ENCODE measurements at places on chromosomes 2 and 18.

DNA sequence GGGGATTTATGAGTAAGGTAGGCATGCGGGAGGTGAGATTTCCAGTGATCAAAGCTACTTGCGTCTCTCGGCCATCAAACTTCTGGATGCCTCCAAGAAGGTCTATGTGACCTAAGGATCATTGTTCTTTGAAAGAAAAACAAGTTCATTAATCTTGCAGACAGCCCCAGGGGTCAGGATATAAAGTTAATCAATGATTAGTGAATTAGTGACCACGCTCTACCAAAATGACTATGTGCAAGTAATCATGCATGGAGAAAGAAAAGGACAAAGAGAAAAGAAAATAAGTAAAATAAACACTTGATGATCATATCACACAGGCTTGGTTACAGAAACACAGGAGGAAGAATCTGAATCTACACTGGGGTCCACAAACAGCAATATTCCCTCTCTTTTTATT, 42.5 kb upstream of the BCL11A start:
- H3K27ac ChIP-seq = no peak overlapping the region
- no peaks in the 10 kb centered on the region for H3K27me3 ChIP-seq
- peaks cover under 1% of the 10 kb centered on the region for H3K4me1 ChIP-seq
- DNase-seq = no peak

GRCh38 chr2:5959836-5960820, 267.9 kb downstream of the SOX11 start:
- no peak overlapping the region for H3K4me3 ChIP-seq
- H3K4me1 ChIP-seq = no peaks in the 10 kb centered on the region
- no peaks in the 10 kb centered on the region for H3K36me3 ChIP-seq
- no peaks in the 10 kb centered on the region for H3K27me3 ChIP-seq

DNA sequence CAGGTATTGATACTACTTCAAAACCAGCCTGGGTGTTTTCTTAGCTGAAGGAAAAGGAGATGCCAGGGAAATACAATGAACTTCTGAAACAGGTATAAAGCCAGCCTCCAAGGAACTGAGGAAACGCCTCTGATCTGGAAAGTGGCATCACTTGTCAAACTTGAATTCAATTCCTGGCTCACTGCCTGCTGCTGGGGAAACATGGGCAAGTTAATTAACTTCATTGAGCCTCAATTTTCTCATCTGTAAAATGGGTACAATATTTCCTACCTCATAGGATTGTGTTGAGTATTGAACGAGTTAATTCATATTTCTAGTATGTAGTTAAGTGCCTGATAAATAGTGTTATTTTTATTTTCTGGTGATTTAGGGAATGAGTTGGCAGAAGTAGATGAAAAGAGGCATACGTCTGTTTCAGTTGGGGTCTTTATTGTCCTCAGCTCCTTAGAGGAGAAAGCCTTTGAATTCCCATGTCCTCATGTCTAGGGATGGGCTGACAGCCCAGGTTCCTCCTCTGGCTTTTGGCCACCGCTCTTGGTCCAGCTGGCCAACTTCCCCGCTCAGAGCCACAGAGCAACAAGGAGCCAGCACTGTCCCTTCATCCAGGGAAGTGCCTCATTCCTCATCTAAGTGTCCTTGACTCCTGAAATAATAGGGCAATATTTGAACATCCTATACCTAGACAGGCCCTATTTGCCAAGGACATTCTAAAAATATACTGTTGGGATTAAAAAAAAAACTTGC, 210.5 kb upstream of the GATA6 start:
- no peak overlapping the region for H3K4me3 ChIP-seq
- no peak overlapping the region for H3K27ac ChIP-seq
- H3K36me3 ChIP-seq = no peaks in the 10 kb centered on the region
- peaks cover 5% of the 10 kb centered on the region for H3K27me3 ChIP-seq

DNA sequence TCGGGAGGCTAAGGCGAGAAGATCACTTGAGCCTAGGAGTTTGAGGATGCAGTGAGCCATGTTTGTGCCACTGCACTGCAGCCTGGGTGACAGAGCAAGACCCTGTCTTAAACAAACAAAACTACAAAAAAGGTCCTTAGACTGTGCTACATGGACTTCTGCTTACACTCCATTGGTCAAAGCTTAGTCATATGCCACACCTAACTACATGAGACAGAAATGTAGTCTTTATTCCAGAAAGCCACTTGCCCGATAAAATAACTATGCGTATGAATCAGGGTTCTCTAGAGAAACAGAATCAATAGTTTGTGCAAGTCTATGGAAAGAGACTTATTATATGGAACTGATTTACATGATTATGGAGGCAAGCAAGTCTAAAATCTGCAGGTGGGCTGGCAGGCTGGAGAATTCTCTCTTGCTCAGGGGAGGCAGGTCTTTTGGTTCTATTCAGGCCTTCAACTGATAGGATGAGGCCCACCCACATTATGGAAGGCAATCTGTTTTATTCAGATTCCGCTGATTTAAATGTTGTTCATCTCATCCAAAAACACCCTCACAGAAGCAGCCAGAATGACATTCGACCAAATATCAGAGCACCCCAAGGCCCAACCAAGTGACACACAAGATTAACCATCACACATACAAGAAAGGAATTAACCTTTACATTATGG, 114.4 kb upstream of the SIX2 start:
- H3K27me3 ChIP-seq = no peaks in the 10 kb centered on the region
- DNase-seq = no peak
- no peaks in the 10 kb centered on the region for H3K36me3 ChIP-seq
- no peak overlapping the region for H3K27ac ChIP-seq
- H3K4me1 ChIP-seq = peaks cover 5% of the 10 kb centered on the region
- no peak overlapping the region for H3K4me3 ChIP-seq

DNA sequence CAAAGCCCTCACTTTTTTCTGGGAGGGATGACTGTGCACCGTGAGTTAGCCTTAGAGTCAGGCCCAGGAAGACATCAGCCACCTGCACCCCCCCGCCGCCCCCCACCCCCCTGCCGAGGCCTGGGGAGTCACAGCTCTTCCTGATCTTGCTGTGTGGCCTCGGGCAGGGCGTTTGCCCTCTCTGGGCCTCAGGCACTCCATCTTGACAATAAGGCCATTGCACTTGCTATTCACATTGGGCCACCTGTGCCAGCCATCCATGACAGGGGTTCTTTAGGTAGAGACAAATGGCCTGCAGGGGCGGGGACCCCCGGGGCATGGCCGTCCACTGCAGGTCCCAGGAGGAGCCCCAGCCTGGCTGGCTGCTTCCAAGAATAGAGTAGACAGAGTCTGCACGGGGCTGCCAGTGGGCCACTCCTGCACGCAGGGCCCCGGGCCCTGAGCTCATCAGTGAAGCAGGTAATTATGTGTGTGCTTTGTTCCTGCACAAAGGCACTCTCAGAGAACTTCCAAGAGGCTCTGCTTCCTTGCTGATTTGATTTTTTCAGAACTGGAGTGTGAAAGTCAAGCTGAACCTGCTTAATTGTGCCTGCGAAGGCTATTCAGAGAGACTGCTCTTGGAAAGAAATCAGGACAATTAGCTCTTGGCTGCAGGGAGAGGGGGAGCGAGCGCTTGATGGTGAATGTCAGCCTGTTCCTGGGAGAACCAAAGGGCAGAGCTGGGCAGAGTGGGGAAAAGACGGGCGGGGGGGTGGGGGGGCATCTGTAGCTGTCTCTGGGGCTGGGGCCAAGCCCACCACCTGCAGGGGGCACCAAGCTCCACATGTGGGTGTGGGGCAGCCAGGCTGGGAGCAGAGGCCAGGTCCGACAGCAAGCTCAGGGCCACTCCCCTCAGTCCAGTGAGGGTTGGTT, 40.3 kb downstream of the RRM2 start:
- H3K4me3 ChIP-seq = no peak overlapping the region
- H3K27me3 ChIP-seq = no peaks in the 10 kb centered on the region
- H3K27ac ChIP-seq = no peak overlapping the region
- DNase-seq = no peak

DNA sequence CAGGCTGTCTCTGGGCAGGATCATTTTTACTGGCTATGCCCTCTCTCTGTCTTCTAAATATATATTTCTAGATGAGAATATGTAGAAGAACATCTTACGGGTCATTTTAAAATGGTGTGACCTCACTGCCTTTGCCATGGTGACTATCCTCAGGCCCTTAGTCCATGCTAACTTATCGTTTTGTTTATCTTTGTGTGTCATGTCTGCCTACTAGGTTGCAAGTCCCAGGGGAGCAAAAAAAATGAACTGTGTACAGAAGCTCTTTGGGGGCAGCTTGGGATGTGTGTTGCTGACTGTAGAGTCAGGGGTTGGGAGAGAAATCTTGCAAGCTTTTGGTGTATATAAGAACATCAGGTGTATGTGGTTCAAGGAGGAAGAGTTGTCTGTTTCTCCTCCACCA, 11.0 kb downstream of the CPSF3 start:
- no peak for DNase-seq
- no peak overlapping the region for H3K27ac ChIP-seq
- no peaks in the 10 kb centered on the region for H3K27me3 ChIP-seq

- H3K4me1 ChIP-seq = no peaks in the 10 kb centered on the region
- H3K36me3 ChIP-seq = no peaks in the 10 kb centered on the region
- no peaks in the 10 kb centered on the region for H3K27me3 ChIP-seq
- H3K4me3 ChIP-seq = no peak overlapping the region
Measured at GRCh38 chr2:134603966-134604365, 114.8 kb downstream of the TMEM163 start.

DNA sequence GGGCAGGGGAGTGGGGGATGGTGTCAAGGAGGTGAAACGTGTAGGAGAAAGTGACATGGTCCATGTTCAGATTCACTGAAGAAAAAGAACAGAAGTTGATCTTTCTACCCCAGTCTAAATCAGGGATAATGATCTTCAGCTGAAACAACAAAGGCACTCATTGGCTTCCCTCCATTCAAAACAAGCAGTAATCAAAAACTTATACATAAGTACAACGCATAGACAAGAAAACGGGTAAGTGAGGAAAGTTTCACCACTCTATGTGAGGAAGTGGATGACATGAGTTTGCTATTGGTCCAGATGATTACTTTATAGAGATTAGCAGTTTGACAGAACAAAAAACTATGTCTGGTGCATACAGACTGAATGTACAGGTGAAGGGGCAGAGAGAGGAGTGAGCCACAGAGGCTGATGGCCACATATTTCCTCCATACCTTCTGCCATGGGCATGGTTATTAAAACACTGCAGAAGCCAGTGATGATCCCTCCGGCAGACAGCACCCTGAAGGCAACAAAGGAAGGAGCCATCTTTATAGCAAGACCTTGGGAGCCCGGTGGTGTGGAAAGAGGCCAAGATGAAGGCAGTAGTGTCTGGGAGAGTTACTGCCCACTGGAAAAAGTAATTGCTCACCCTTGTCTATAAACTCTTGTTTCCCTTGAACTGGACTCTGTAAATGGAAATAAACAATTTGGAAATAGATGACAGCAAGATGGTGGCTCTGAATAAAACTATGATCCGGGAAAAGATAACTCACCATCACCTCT, 57.7 kb downstream of the SLC25A12 start:
- H3K4me3 ChIP-seq = no peak overlapping the region
- no peak overlapping the region for H3K27ac ChIP-seq
- no peaks in the 10 kb centered on the region for H3K27me3 ChIP-seq
- no peak for DNase-seq

GRCh38 chr18:9870431-9871008, 15.3 kb upstream of the TXNDC2 start:
- H3K27ac ChIP-seq = peak overlapping the region; percentile 47
- no peak overlapping the region for H3K4me3 ChIP-seq
- no peaks in the 10 kb centered on the region for H3K36me3 ChIP-seq
- H3K27me3 ChIP-seq = no peaks in the 10 kb centered on the region
- peaks cover 29% of the 10 kb centered on the region for H3K4me1 ChIP-seq

GRCh38 chr2:141692829-141693228, 438.0 kb downstream of the LRP1B start:
- H3K4me3 ChIP-seq = no peak overlapping the region
- H3K27me3 ChIP-seq = no peaks in the 10 kb centered on the region
- no peaks in the 10 kb centered on the region for H3K36me3 ChIP-seq

DNA sequence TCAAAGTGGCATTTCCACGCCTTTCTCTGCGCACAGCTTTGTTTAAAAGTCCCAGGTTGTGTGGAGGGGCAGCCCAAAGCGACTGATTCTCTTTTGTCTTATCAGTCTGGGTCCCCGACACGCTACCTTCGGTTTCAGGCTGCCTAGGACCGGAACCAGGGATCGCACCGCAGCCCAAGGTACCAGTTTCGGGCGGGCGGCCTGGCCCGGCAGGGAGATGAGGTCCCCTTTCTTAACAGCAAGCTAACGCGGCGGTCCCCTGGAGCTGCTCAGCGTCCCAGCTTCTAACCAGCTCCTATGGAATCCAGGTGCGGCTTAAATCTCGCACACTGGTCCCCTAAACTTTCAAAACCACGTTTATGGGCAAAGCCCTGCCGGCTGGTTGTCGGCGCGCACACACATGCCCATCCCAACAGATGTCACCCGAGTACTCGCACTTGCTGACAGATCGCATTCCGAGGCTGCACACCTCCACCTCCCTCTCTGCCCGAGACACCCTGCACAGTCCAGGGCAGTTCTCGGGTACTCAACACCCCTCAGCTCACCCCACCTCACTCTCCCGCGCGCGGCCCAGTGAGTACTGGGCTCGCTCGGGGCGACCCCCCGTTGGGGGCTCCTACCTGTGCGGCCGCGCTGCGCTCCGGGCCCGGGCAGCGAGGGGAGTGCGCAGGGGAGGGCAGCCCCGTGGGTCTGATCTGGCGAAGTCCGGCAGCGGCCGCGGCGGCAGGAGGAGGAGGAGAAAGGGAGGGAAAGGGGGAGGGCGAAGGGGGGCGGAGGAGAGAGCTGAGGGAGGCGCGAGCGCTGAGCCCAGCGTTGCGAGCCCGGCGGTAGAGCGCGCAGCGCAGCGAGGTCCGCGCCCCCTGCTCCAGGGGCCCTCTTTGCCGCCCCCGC, at the start of gene EFEMP1:
TSS of gene EFEMP1 (minus strand) at position 692 of the 891 bp plus-strand sequence. CDS start 1,342 bp downstream, outside the sequence.
- peaks cover 4% of the 10 kb centered on the region for H3K36me3 ChIP-seq
- DNase-seq = no peak
- peaks cover 20% of the 10 kb centered on the region for H3K4me1 ChIP-seq
- H3K4me3 ChIP-seq = peak within 1 kb of the TSS; percentile 87
- H3K27me3 ChIP-seq = no peaks in the 10 kb centered on the region

DNA sequence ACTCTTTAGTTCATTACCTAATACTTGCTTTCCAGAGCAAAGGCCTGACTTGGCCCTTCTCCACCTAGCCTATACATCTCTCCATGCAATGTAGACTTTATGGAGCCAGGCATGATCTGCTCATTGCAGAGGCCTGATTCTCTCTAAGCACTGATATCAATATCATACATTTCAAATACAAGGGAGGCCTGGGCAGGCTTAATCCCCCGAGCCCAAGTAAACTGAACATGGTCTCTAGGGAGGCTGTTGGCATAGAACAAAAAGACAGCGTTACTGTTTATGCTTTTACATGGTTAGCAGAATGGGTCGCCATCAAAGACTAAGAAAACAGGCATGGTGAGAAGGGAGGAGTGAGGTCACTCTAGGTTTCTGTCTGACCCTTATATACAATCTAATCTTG, 695.1 kb downstream of the ZEB2 start:
- H3K27me3 ChIP-seq = no peaks in the 10 kb centered on the region
- no peak overlapping the region for H3K27ac ChIP-seq
- H3K36me3 ChIP-seq = no peaks in the 10 kb centered on the region
- H3K4me1 ChIP-seq = no peaks in the 10 kb centered on the region

All from keratinocyte (primary cell).